ENCODE measurements at places on chromosomes 5 and 9. TPM values are rescaled to one million over a fixed set of nuclear protein-coding genes. Genes with fewer than 3 reads are reported as not detected.
A peak's percentile ranks its signal among the peaks of the same experiment; 100 is the strongest.

DNA sequence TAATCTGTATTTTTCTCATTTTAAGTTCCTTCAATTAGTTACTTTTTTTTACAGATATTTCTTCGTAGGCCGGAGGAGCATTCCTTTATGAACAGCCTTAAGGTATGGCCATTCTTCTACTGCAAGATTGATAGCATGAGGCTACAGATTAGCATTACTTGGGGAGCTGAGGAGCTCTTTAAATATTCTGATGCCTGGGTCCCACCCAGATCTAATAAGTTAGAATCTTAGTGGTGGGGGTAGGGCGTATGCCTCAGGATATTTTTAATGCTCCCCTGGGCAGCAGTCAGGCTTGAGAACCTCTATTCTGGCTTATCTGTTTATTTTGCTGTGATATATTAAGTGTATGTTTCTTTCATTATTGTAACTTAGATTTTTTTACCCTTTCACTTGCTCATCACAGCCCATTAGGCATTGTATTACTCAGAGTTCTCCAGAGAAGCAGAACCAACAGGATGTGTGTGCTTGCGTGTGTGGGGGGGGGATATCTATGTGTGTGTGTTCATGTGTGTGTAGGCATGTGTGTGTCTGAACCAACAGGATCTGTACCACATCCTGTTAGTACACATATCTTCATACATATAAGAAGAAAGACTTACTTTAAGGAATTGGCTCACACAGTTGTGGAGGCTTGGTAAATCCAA, 91.8 kb upstream of the MTAP start:
- DNase-seq = no peak

DNA sequence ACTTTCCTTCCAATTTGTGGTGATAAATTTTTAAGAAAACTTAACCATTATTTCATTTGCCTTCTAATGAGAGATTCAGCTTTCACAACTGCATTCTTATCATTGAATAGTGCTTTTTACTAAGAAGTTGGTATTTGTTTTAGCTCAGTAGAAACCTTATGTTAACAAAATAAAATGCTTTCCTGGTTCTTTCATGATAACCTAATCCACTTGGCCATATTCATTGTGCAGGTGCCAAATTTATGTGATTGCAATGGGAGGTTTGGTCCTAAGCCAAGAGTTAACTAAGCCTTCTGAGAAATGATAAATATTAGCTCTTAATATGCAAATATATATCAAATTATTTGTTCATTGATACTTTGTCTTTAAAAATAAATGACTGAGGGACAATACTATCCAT, 141.1 kb upstream of the TLE4 start:
- peak; percentile 21 for DNase-seq

SPINK7 gene
- polyA plus RNA-seq = 0.72 TPM

POU5F2 gene
- not detected for polyA plus RNA-seq

IFNK gene
- not detected for polyA plus RNA-seq
